ENCODE measurements at places on chromosomes 6 and 20.

GRCh38 chr20:31987744-31988143, 19.8 kb downstream of the XKR7 start:
- H3K27ac ChIP-seq = no peak overlapping the region

DNA sequence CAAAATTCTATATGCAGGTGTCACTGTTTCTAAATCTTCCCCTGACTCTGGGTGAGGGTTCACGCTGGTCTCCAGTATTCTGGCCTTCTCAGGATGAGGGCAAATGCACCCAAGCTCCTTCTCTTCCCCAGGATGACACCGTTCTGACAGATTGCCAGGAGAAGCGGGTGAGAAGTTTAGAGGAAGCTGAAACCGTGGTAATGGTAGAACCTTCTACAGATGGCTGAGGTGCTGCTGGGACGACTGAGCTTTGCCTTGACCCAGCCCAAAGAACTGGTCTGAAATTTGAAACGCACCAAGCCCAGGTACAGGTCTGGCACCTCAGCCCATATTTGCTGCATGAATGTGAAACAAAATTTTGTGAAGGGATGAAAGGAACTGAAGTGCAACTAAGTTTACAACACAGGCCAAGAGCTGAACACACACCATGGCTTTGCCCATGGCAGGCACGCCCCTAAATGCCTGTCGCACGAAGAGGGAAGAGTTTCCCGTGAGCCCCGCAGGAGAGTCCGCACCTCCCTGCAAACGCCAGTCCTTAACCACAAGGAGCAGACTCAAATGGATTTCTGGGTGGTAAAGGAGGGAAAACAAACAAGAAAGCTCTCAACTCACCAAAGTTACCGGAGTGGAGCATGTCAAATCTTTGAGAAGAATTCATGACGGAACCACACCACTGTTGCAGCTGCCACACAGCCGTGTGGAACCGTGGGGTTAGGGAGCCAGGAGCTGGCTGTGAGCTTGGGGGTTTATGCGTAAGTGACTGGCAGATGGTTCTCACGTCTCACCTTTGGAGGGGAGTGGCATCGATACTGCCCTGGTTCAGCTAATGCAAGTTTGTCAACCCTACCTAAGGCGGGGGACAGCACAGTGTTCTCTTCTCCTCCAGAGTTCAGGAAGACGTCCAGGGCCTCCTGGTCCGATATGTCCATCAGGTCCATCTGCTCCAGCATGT, 138.9 kb downstream of the DTNBP1 start:
- H3K4me1 ChIP-seq = no peaks in the 10 kb centered on the region
- 0 out of 2 replicates have a peak, but pooled peaks cover 3% of the 10 kb centered on the region for H3K36me3 ChIP-seq
- H3K27me3 ChIP-seq = no peaks in the 10 kb centered on the region
- DNase-seq = no peak
- H3K27ac ChIP-seq = no peak overlapping the region

DNA sequence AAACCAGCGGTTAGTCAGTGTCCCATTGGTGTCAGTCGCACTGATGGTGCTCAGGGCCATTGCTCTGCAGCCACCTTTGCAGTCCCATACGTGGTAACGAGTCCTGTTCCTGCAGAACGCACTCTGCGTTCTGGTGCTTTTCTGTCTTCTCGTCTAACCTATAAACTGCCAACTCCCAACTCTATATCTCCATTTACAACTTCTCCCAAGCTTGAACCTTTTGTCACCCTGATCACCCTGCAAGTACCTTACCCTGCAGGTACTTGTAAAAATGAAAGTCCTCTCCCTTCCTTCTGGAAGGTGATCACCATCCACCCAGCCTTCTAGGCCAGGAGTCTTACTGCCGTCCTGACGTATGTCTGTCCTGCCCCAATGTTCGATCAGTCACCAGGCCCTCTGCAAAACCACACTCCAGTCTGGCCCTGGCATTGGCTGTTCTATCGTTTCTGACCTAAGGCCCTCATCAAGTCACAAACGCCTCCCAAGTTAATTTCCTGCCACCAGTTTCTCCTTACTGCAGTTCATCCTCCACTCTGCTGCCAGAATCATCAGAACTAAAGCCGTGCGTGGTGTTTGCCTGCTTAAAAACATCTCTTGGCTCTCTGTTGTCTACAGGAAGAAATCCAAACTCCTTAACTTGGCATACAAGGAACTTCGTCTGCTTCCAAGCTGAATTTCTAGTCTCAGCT, 7.9 kb downstream of the RREB1 start:
- DNase-seq = no peak
- H3K4me1 ChIP-seq = peaks cover 16% of the 10 kb centered on the region
- H3K36me3 ChIP-seq = no peaks in the 10 kb centered on the region

GRCh38 chr20:57243480-57244220, 22.8 kb downstream of the BMP7 start:
- no peak for DNase-seq
- no peak overlapping the region for H3K4me3 ChIP-seq
- peaks cover 7% of the 10 kb centered on the region for H3K4me1 ChIP-seq
- no peak overlapping the region for H3K27ac ChIP-seq
- H3K27me3 ChIP-seq = no peaks in the 10 kb centered on the region

GRCh38 chr6:72748759-72749158, 126.9 kb downstream of the KCNQ5 start:
- H3K27me3 ChIP-seq = peaks cover 5% of the 10 kb centered on the region
- no peaks in the 10 kb centered on the region for H3K4me1 ChIP-seq
- no peak overlapping the region for H3K4me3 ChIP-seq
- no peak overlapping the region for H3K27ac ChIP-seq

- no peaks in the 10 kb centered on the region for H3K36me3 ChIP-seq
- H3K27me3 ChIP-seq = no peaks in the 10 kb centered on the region
- no peak overlapping the region for H3K27ac ChIP-seq
- no peaks in the 10 kb centered on the region for H3K4me1 ChIP-seq
These were observed 25.7 kb downstream of the RCAN2 start for GRCh38 chr6:46465294-46466165.

DNA sequence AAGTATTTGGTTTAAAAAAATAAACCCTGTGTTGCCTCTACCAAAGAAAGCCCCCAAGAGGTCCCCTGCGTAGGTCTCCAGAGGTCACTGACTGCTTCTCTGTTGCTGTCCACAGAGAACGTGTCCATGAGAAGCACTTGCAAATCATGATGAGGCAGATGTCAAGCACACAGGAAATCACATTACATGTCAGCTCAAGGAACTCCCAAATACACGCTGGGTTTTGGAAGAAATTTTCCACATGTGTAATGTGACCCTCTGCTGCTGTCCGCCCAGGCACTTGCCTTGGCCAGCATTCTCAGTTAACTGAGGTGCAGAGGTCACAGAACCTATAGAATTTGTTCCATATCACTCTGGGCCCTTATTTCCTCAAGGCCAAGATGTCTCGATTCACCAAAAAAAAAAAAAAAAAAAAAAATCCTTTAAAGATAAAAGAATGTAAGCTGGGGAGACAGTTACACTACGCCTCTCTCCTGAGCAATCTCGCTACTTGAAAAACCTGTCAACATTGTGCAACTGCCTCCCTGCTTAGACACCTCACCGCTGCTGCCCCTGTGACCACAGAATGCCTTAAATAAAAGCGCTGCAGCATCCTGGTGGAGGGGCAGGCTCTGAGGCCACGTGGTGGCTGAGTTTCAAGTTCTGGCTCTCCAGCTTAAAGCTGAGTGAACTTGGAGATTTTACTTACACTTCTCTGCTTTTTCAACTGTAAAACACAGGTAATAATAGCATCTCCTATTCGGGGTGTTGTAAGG, 42.3 kb downstream of the SLC22A23 start:
- H3K27me3 ChIP-seq = no peaks in the 10 kb centered on the region
- DNase-seq = no peak
- H3K27ac ChIP-seq = no peak overlapping the region
- H3K4me1 ChIP-seq = peaks cover 12% of the 10 kb centered on the region
- no peak overlapping the region for H3K4me3 ChIP-seq

GRCh38 chr20:62606551-62607201, 35.6 kb upstream of the SLCO4A1 start:
- H3K36me3 ChIP-seq = no peaks in the 10 kb centered on the region
- no peak overlapping the region for H3K4me3 ChIP-seq
- H3K27me3 ChIP-seq = no peaks in the 10 kb centered on the region

DNA sequence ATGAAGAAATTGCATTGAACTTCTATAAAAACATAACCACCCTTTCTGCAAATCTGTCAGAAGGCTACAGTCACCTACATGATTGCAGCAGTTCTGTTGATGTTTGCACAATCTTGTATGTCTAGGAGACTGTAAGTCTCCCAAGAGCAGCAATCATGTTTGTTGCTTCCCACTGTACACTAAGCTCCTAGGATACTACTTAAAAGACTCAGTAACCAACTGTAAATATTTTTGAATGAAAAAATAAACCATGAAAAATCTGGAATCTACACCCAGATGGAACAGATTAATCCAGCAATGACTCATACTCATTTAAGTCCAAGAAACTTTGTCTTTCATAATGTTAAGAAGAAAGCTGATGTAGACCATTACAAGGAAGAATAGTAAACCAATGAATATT, 168.5 kb upstream of the ATXN1 start:
- H3K27me3 ChIP-seq = no peaks in the 10 kb centered on the region
- no peak overlapping the region for H3K4me3 ChIP-seq
- H3K4me1 ChIP-seq = no peaks in the 10 kb centered on the region
- H3K36me3 ChIP-seq = no peaks in the 10 kb centered on the region
- H3K27ac ChIP-seq = no peak overlapping the region
- DNase-seq = no peak

DNA sequence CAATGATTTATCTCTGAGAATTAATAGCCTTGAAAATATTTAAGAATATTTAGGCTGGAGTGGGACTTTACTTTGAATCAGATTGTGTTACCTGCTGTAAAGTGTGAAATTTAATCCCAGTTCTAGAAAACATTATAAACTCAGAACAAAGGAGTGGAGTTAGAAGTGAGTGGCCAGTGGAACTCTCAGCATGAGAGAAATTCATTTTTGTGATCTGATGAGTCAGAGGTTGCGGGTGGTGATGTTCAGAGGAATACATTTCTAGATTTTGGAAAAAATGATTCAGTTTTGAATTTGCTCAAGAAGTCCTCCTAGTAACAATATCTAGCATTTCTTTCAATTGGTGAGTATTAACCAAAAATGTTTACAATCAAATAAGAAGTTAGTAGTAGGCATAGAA, 167.5 kb downstream of the ZFAND3 start:
- H3K27ac ChIP-seq = no peak overlapping the region
- H3K4me1 ChIP-seq = peaks cover 10% of the 10 kb centered on the region
- no peaks in the 10 kb centered on the region for H3K36me3 ChIP-seq
- no peak for DNase-seq

- H3K4me3 ChIP-seq = no peak overlapping the region
- no peaks in the 10 kb centered on the region for H3K36me3 ChIP-seq
- DNase-seq = no peak
- H3K27ac ChIP-seq = no peak overlapping the region
These were observed 194.0 kb downstream of the SOD2 start for GRCh38 chr6:159499034-159499433.

GRCh38 chr6:129860908-129861665, at the start of gene TMEM244:
Gene TMEM244, minus strand, starts transcription at chr6:129861315. Its CDS starts 127 bp downstream, at chr6:129861188.
- DNase-seq = no peak
- no peak within 1 kb of the TSS for H3K27ac ChIP-seq
- H3K27me3 ChIP-seq = no peaks in the 10 kb centered on the region
- H3K36me3 ChIP-seq = no peaks in the 10 kb centered on the region

GRCh38 chr6:109531446-109531845, 48.4 kb upstream of the ZBTB24 start:
- H3K4me1 ChIP-seq = no peaks in the 10 kb centered on the region
- no peak overlapping the region for H3K4me3 ChIP-seq
- no peaks in the 10 kb centered on the region for H3K36me3 ChIP-seq
- DNase-seq = no peak
- no peaks in the 10 kb centered on the region for H3K27me3 ChIP-seq
- no peak overlapping the region for H3K27ac ChIP-seq

GRCh38 chr6:157017861-157018260, 240.7 kb downstream of the ARID1B start:
- peaks cover 5% of the 10 kb centered on the region for H3K4me1 ChIP-seq
- no peak for DNase-seq
- H3K4me3 ChIP-seq = no peak overlapping the region
- no peaks in the 10 kb centered on the region for H3K27me3 ChIP-seq
- no peak overlapping the region for H3K27ac ChIP-seq
- no peaks in the 10 kb centered on the region for H3K36me3 ChIP-seq

- no peaks in the 10 kb centered on the region for H3K4me1 ChIP-seq
- no peak overlapping the region for H3K4me3 ChIP-seq
- peak; percentile 54 for DNase-seq
- H3K27ac ChIP-seq = no peak overlapping the region
- no peaks in the 10 kb centered on the region for H3K36me3 ChIP-seq
These were observed 14.7 kb upstream of the SIM1 start for GRCh38 chr6:100479179-100480035.

DNA sequence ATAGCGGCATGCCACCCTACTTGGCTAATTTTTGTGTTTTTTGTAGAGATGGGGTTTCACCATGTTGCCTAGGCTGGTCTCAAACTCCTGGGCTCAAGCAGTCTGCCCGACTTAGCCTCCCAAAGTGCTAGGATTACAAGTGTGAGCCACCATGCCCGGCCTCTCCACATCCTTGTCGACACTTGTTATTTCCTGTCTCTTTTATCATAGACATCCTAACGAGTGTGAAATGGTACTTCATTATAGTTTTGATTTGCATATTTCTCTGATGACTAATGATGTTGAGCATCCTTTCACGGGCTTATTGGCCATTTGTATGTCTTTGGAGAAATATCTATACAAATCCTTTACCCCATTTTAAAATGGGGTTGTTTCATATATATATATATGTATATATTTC, 39.0 kb upstream of the ASXL1 start:
- H3K36me3 ChIP-seq = peaks cover 6% of the 10 kb centered on the region
- no peak for DNase-seq
- H3K4me3 ChIP-seq = no peak overlapping the region

DNA sequence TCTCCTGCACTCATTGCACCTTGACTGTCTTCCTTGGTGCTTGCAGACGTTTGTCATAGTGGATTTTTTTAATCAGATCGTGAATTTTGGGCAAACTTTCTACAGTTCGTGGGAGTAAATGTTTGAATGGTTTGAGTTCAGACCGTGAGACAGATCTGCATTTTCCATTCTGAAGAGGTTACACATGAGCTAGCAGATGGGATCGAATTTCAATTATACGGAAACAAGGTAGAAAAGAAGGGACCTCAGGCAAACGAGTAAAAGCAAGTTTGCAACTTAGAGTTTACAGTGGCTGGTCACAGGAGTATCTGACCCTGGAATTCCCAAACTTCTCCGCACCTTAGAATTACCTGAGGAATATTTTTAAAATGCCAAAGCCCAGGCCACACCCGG, 17.2 kb upstream of the NCR2 start:
- peak overlapping the region; percentile 31 for H3K4me3 ChIP-seq
- peaks cover 39% of the 10 kb centered on the region for H3K27me3 ChIP-seq
- no peak for DNase-seq
- H3K27ac ChIP-seq = no peak overlapping the region
- no peaks in the 10 kb centered on the region for H3K36me3 ChIP-seq
- H3K4me1 ChIP-seq = peaks cover 8% of the 10 kb centered on the region

Data from HCT116 (cell line).